ENCODE measurements at places on chromosomes 5 and 9.

DNA sequence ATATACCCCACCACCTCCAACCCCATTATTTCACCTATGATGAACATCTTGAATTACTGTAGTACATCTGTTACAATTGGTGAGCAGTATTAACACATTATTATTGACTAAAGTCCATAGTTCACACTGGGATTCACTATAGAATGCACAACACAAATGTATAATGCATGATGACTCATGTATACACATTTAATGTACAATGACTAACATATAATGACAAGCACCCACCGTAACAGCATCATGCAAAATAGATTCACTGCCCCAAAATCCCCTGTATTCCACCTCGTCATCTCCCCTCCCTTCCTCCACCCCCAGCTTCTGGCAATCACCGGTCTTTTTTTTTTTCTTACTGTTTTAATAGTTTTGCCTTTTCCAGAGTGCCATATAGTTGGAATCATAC, 47.1 kb upstream of the NEK6 start:
- no peak for DNase-seq

- no peak for DNase-seq
Measured at GRCh38 chr5:65126542-65127069, 355.1 kb downstream of the ADAMTS6 start.

GRCh38 chr5:113524927-113525326, 11.4 kb downstream of the YTHDC2 start:
- DNase-seq = no peak

DNA sequence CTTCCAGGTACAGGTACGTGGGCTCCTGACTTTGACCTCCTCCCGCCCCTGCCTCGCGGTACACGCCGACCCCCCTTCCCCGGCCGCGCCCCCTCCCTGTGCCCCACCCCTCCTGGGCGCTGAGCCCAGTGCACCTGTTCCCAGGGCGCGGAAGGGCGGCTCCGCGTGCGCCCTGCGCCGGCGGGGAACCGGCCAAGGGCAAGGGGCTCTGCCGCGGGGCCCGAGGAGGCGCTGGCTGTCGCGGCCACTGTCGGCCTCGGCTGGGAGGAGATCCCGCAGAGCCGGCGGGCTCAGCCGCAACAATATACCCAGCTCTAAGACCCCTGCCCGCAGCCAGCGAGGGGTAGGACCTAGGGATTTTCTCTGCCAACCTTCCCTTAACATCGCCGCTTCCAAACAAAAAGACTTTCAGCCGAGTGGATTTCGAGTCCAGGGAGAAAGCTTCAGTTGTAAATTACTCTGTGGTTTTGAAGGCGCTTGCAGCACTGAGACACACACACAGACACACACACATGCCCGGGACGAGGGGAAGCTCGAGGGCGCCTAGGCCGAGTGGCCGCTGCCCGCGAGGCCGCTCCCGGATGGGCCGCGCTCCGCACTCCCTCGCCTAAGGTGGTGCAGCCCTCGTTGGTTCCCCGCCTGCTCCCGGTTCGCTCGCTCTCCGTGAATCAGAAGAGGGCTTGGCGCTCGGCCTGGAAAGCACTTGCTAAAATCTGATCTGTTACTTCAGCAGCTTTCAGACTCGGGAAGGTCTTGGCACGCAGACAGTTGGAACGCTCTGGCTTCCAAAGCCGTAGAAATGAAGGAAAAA, 1.2 kb downstream of the FGF18 start:
- DNase-seq = no peak

GRCh38 chr9:98897745-98898144, 46.0 kb upstream of the COL15A1 start:
- DNase-seq = no peak

GRCh38 chr9:81861644-81862043, 66.6 kb upstream of the SPATA31D4 start:
- DNase-seq = no peak

DNA sequence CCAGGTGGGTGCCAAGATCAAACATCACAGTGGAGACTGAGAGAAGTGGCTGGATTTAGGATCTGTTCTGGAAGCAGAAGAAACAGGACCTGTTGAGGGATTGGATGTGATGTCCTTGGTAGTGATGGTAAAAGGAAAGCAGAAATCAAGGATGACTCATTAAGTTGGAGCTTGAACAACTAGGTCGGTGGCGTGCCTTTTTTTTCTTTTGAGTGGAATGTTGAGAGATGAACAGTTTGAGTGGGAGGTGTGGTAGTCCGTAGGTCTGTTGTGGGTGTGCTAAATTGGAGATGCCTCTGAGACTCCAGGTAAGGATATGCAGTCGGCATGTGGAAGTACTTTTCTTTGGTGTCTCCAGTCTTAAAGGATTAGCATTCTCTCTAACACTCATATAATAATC, 92.1 kb upstream of the IL12B start:
- no peak for DNase-seq

- no peak for DNase-seq
Measured at GRCh38 chr5:82365744-82366228, 87.6 kb upstream of the RPS23 start.

- DNase-seq = no peak
Measured at GRCh38 chr9:133103183-133103986, 17.7 kb downstream of the RALGDS start.

- DNase-seq = no peak
Measured at GRCh38 chr9:113828221-113828620, 47.9 kb upstream of the ZNF618 start.

DNA sequence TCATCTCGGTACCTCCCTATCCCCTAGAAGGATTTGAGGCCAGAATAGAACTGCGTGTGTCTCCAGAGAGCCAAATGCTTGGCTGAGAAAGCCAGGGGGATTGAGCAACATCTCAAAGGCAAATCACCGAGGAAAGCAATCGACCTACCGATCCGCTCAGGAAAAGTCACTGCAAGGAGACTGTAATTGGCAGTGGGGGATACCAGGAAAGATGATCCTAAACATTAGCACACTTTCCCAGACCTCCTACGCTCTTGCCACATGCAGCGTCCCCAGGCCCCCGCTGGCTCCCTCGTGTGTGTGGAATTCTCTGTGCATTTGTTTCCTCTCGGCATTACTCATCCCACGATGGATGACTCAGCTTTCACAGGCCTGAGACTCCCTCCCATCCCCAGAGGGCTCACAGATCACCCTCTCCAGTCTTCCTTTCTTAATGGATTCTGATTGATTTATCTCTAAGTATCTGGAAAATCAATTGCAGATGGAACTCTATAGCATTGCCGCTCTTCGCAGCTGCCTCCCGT, 82.2 kb upstream of the ICE1 start:
- DNase-seq = no peak

DNA sequence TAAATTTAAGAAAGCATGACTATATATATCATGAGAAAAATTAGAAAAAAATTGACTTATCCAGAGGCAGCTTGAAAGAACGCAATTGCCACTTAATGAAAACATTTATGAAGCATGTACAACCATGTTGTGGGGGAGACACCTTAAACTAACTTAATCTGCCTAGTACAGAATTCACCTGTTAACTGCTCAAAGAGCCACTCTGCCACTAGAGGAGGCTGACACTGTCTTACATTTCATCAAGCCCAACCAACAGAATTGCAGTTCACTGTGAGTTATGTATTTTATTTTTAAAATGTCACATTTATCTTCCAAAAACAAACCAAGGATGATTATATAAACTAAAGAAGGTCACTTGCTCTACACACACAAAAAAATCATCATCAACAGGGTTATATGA, 252.9 kb downstream of the MLLT3 start:
- no peak for DNase-seq

- DNase-seq = no peak
Measured at GRCh38 chr9:83583151-83584014, 39.6 kb upstream of the IDNK start.

GRCh38 chr5:180807654-180808414, 5.2 kb upstream of the MGAT1 start:
- DNase-seq = no peak

DNA sequence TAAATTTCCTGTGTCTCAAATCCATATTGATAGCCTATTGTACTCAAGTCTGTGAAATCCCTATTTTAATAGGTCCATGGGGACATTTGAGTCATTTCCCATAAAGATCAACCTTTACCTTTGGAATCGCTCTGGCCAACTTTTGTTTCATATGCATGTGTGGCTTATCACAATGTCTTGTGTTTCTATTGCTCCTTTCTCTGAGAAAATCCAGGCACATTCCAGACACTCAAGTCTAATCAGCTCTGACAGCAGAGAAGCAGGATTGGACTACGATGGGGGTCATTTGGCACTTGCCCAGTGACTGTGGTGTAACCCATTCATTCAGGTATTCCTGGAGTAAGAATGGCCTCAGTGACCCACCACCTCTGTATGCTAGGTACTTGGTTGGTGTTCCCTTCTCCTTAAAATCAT, 48.4 kb downstream of the ACTBL2 start:
- no peak for DNase-seq

DNA sequence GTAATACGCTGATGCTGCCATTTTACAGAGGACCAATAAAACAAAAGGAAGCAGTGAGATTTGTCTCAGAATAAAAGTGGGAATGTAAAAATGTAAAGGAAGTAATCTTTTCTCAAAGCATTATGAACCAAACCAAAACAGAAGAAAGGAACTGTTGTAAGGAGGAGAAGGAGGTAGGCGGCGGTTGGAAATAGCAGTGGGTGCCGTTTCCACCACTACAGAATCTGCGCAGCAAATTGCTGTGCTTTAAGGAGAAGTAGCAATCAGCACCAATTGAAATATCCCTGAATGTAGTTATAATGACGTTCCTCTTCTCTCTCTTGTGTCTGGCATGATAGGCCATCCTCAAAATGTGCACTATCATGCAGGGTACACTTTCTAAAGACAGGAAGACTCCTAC, 455.1 kb upstream of the TLE4 start:
- DNase-seq = no peak

DNA sequence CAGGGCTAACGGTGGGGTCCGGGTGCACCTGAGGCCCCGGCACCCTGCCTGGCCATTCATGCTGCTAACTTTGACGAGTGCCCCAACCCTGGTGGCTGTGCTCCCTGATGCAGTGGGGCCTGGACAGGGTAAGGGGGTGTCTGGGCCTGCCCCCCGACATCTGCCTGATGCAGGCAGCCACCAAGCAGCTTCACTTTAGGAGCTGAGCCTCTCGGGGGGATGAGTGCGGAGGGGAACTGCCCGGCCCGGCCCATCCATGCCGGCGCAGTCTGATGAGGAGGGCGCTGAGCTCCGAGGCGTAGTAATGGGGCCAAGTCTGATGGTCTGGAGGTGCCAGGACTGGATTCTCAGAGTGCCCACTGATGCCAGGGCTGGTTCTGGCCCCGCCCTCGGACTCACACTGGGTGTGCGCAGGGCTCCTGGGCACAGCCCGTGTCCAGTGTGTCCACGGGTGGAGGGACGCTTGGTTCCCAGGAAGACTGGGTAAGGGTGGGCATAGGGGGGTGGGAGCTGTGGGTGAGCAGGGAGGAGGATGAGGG, 16.5 kb downstream of the DNLZ start:
- no peak for DNase-seq

DNA sequence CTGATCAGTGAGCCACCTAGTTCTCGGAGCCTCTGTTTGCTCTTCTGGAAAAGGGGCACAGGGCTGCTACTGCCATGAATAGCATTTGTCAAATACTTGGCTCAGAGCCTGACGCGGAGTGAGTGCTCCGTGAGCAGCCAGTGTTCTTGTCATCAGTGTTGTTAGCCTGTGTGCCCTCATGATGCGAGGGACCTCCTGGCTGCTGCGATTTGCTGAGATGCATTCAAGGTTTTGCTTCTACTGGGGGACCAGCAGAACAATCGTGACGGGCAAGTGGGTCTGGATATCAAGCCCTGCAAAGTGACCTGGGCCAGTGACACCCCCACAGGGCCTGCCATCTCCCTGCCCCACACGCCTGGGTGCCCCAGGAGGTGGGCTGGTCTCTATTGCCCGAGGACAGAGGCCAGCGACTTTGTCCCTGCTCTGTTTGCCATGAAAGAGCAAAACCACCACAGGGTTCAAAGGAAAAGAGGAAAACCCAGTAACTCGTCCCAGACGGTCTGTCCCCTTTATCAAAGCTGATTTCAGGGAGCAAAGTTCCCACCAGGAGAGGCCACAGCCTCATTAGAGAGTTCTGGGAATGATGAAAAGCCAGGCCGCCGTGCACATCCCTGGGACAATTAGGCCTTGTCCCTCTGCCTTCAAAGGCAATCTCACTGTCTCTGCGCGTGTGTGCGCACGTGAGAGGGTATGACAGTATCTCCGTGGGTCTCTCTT, 86.5 kb upstream of the LMX1B start:
- DNase-seq = no peak

DNA sequence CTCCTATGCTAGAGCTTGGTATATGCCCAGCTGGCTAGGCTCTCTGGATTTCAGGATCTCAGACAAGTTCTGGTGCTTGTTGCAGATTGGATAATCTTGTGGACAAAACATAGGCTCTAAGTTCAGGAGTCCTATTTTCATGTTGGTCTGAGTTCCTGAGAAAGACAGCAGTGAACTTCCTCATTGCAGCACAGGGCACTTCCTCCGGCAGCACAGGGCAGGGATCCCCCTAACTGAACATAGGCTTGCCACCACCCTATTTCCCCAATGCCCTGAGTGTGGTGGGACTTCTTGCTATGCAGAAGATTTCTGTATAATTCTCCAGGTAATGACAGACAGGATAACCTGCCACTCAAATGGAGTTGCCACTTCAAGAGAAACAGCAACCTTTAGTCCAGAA, 220.1 kb downstream of the PIK3R1 start:
- DNase-seq = no peak

DNA sequence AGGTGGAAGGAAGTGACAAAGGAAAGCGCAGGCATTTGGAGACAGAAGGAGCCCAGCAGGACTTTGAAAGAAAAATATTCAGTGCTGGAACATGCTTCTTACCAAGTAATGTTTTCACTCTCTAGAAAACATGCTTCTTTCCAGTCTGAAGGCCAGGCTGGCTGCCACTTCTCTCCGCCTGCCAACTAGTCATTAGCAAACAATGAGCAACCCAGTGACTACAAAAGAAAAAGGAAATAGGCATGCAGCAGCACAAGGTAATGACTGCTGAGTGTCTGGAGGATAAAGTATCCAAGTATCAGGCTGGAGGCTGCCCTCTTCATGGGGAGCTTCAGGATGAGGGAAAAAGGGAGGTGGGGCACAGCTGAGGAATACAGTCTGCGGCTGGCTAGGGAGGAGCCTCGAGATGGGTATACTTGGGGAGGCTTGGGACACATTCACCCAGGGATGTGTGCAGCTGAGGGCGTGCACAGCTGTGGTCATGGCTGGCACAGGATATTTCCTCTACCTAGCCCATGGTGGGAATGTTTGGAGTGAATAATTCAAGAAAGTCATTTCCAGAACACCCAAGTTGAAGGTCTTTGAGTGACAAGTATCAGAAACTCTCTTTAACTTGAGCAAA, 161.5 kb upstream of the KIF2A start:
- DNase-seq = no peak

GRCh38 chr5:169599451-169599850, 15.9 kb downstream of the SPDL1 start:
- no peak for DNase-seq

GRCh38 chr5:96756985-96757384, 50.8 kb downstream of the ERAP1 start:
- no peak for DNase-seq

DNA sequence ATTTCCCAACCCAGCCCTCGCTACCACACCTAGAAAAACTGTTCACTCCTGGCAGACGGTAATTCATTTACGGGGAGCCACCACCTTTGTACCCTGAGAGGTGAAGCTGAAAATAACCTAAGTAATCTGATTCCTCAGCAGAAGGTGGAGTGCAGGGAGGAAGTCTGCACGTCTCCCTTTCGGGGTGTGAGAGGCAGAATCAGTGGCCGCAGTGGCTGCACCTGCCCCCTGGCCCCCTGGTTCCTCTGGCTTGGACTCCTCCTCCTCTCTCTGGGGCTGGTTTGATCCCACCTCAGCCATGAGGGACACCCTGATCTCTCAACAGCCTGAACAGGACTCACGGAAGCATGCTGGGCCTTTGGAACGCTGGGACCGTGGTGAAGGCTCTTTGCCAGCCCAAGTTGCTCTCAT, 10.5 kb downstream of the TMEM174 start:
- DNase-seq = no peak

Measured in activated CD8-positive, alpha-beta memory T cell treated with anti-CD3 and anti-CD28 coated beads for 1 hour (primary cell).